ENCODE measurements at places on chromosomes 7 and 10.

- DNase-seq = peak; percentile 68
These were observed 27.0 kb downstream of the CALML3 start for GRCh38 chr10:5551531-5552375.

- no peak for DNase-seq
These were observed 2.9 kb downstream of the LRGUK start for GRCh38 chr7:134129856-134130523.

DNA sequence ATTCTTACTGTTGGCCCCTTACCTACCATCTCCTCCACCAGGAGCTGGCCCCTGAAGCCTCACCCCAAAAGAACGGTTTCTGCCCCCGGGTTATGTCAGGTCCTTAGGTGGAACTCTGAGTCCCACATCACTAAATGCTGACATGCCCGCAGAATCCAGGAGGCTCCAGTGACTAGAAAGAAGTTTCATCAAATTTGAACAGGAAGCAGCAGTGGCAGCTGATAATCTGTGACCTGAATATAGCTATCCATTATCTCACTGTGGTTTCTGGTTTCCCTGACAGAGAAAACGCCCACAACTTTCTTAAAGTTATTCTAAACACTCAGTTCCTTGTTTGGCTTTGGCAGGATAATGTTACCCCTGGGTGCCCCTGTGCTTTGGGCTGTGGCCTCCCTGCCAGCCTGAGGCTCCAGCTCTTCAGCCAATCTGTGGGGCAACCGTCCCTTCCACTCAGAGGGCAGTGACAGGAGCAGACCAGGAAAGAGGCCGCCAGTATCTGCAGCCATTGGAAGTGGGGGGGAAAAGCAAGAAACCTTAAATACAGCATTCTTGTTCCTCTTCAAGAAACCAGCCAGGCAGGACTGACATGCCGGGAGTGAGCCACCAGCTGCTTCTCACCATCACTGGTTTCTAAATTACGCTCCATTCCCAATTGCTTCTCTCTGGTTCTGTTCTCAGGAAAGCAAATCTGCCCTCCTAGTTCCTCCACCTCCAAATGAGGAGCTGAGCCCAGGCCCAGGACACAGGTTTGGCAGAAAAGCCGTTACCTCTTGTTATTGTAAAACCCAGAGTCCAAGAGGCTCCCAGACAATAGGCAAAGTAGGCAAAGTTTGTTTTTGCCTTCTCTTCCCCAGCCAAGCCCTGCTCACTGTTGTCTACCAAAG is 41.2 kb upstream of the VCL start:
- DNase-seq = no peak

DNA sequence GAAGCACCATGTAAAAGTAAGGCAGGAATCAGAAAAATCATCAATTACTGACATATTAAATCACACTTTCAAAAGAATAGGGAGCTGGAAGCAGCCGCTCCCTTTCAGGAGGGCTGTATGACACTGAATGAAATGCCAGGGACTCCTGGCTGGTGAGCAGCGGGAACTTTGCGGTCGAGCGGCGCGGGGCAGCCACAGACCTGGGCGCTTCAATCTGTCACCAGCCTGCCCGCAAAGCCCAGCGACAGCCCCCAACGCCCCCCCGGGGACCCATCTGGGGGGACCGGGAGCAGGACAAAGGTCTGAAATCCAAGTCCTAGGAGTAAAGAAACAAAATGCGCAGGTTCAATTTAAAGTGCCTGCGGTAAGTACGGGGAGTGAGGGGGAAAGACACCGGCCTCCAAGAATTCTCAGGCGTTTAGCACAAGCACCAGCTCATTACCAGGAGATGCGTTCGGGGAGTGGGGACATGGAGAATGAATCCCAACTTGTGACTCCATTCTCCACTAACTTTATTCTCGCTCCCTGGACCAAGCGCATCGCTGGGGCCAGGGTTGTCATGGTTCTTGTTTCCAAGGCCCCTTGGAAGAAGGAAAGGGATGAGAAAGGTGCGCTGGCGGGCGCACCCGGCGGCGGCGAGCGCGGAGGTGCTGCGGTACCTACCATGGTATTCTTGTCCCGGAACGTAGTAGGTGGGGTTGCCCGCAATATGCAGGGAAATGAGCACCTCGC is 824 bp downstream of the RELN start:
- no peak for DNase-seq

- DNase-seq = no peak
These were observed 124.4 kb downstream of the KCNMA1 start for GRCh38 chr10:77513220-77513619.

DNA sequence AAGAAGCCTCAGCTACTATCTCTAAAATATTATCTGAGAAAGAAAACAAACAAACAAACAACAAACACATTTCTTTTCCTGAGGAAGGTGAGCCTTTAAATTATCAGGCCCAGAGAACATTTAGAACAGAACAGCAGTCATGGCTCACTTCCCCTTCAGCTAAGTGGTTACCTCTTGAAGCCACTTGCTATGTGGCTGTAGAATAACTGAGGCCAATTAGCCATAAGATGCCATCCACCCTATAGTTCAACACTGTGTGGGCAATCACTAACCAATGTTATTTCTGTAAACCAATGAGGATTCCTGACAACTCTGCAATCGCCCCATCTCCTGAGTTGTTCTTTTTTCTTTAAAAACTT is 3.7 kb upstream of the UPP1 start:
- DNase-seq = no peak

- no peak for DNase-seq
These were observed 133.7 kb upstream of the CTTNBP2 start for GRCh38 chr7:118006979-118007378.

- no peak for DNase-seq
These were observed 58.6 kb downstream of the PROSER2 start for GRCh38 chr10:11881477-11882417.

DNA sequence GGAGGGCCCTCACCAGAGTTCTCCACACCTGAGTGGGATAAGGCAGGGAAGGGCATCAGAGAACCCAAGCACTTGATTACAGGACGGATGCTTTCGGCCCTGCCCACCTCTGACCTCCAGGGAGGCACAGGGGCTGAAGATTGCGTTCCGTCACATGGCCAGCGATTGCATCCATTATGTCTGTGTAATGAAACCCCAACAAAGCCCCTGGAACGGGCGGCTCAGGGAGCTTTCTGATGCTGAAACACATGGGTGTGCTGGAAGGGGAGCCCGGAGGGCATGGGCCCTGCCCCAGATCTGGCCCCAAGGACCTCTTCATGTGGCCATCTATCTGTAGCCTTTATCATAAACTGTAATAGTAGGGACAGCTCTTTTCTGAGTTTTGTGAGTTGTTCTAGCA is 117.2 kb downstream of the PTPN20 start:
- no peak for DNase-seq

DNA sequence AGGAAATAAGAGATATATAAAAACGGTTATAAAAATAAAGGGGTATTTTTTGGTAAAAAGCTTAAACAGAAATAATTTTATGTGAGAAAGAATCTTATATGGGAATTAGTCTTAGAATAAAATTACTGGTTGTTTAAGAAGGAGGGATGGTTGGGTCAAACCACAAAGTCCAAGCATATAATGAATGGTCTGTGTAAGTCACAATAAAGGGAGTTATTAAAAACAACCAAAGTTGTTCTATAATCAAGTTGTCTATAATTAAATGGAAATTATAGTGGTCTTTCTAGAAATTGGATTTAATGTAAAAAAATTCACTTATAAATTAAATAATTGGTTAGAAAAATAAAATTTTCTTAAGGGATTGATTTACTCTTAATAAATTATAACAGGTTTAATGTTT is 304.8 kb downstream of the POM121L12 start:
- DNase-seq = no peak

GRCh38 chr7:140646931-140647647 is 6.5 kb upstream of the DENND2A start:
- DNase-seq = no peak

DNA sequence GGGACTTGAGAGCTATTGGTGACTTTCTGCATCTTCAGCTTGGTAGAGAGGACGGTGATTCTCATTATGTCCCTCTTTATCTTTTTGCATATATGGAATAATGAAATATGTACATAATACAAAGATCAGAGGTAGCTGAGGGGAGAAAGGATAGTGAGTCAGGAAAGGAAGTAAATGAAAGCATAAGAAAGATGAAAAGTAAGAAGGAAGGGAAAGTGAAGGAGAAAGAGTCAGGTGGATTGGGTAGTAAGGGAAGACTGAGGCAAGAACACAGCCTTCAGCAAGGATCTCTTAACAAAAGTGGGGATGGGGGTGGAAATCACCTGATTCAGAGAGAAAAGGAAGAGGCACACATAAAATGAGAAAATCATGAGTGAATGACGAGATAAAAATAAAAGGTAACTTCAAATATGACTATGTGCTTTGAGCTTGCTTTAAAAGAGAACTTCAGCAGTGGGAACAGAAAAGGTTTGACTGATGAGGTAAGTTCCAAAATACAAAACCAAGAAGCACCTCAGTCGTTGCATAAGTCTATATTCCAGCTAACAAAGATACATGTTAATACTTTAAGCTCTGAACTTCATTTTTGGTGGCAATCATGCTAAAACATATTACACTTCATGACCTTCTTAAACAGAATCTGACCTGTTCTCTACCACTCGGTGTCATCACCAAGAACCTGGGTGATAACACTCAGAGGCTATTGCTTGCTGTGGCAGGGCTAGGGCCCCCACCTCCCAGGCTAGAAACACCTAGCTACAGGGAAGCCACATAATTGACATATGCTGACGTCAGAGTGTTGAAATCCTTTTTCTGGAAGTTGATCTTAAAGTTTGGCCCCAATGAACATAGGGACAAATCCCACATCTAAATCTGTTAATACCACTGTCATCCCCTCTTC is 32.9 kb downstream of the NRCAM start:
- no peak for DNase-seq

DNA sequence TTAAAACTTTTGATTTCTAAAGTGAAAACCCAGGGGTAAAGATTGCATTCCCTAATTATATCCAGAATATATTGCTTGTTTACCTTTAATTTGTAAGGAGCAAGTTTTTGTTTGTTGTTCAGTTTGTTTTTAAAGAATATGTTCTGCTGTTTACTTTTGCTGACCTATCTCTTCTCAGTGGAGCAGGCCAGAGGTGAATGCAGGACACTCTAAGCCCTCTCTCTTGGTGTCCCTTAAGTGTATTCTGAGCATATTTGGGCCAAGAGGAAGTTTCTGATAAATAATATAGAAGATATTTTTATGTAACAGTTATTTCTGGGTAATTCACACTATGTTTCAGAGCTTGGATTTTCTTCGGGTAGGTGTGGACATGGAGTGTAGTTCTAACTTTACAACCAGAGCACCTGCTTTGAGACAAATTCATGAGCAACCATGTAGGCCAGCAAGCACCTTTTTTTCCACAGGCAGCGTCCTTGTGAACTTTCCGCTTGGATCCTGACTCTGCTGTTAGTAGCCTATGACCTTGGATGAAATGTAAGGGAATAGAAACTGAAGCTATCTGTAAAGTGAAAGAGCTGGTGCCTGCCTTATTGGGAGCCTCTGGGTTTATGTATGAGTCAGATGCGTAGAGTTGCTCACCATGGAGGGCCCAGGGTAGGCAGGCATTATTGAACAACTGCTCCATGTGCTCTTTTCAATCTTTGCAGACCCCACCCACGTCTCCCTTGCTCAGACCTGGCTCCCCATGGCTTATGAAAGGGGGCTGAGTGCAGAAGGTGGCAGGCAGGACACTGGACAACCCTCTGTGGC is 16.1 kb downstream of the OGDH start:
- DNase-seq = no peak

- no peak for DNase-seq
These were observed 567.7 kb upstream of the C7orf33 start for GRCh38 chr7:148022832-148023231.

- no peak for DNase-seq
These were observed 892.0 kb upstream of the CELF2 start for GRCh38 chr10:10125676-10126075.

DNA sequence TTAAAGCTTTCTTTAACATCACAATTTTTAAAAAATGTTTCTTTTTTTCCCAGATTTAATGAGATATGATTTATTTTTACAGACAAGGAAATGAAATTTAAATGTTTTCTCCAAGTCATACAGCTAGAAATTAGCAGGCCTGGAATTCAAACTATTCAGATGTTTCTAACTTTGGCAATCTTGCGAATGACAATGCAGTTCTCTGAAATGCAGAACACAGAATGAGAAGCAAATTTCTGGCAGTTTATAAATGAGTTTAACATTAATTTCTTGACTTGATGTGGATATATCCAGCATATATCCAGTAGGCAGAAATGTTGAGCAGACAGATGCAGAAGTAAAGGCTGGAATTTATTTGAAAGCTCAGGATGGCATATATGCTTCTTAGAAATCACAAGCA is 227.5 kb downstream of the THSD7A start:
- no peak for DNase-seq

DNA sequence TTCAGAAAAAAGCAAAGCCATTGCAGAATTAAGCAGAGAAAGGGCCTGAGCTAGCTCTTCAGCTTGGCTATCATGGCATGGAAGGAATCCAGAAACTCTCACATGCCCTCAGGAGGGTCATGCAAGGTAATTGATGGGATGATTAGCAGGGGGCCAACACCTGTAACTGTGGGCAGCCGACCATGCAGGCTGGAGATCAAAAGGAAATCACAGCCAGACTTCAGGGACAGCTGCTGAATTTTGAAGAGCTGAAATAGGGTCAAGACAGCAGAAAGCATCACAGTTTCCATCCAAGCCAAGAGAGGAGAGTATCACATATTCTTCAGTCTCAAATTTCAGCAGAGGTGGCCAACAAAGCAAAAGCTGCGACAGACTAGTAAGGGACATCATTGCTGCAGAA is 239.6 kb upstream of the STEAP1 start:
- no peak for DNase-seq

DNA sequence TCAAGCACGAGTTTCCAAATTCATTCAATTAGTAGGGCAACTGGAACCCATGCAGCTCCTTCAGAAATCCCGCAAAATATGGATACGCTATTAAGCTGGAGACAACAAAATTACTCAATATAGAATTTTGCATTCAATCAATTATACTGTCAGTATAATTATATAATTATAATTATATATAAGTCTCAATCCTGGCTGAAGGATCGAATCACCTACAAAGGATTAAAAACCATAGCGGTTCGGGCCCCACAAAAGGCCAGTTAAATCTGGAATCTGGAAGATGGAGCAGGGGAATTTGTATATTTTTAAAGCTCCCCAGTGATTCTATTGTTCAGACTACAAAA is 55.7 kb downstream of the FHIP2A start:
- no peak for DNase-seq

GRCh38 chr7:43476896-43477295 is 106.0 kb upstream of the STK17A start:
- DNase-seq = no peak

DNA sequence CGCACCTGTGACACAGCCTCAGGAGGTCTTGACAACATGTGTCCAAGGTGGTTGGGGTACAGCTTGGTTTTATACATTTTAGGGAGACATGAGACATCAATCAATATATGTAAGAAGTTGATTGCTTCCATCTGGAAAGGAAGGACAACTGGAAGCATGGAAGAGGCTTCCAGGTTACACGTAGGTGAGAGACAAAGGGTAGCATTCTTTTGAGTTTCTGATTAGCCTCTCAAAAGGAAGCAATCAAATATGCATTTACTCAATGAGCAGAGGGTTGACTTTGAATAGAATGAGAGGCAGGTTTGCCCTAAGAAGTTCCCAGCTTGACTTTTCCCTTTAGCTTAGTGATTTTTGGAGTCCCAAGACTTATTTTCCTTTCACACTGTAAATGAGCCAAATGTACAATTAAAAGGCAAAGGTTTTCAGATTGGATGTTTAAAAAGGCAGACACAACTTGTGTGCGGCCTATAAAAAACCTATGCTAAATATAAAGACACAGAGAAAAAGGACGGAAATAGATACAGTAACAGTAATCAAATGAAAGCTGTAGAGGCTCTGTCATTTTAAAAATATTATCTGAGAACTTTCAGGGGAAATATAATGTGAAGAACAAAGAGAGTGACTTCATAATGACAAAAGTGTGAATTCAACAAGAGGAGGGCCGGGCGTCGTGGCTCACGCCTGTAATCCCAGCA is 65.7 kb upstream of the LANCL2 start:
- no peak for DNase-seq

Measured in stimulated activated CD4-positive, alpha-beta T cell treated with anti-CD3 and anti-CD28 coated beads, Interleukin-15, amount 100 ng/mL, for 1 hour (primary cell).